ENCODE measurements at places on chromosomes 1 and 21.

DNA sequence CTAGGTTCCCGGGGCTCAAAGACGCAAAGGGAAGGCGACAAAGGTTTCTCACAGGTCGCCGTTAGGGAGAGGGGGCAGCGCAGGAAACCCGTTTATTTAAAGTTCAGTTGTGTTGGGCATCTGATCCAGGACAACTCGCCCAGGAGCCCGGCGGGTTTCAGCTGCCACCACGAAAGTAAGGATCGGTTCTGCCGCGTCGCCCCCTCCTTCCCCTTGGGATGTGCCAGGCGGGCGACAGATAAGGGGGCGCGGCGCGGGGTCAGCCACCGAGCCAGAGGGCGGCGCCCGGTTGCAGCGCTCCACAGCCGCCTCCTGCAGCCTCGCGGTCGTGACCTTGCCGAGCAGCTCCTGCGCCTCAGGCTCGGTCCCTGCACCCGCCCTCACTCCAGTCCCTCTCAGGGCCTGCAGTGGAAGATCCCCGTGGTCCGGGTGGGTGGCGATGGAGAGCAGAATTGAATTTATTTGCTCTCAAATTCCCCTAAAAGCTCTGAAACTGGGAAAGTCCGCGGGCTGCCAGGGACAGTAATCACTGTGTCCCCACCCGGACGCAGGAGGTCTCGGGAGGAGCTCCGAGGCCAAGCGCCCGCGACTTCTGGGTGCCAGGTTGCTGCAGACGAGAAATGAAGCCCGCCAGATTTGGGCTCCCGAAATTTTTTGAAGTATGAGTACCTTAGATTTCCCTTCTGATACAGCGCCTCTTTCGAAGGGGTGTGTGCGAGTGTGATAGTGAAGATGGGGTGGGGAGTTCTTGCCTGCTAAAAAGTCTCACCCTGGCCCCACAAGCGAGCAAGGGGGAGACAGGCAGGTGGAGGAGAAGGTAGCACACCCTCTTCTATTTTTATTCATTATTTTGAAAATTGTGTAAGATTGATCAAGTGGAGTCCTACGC is 28.4 kb upstream of the NFIA start:
- DNase-seq = no peak
- peak overlapping the region; percentile 86 for H3K4me3 ChIP-seq
- H3K36me3 ChIP-seq = peaks cover 5% of the 10 kb centered on the region
- peaks cover 15% of the 10 kb centered on the region for H3K27me3 ChIP-seq
- H3K27ac ChIP-seq = no peak overlapping the region
- H3K4me1 ChIP-seq = peaks cover 24% of the 10 kb centered on the region

GRCh38 chr21:42731264-42732032 is 78.0 kb downstream of the PDE9A start:
- H3K36me3 ChIP-seq = no peaks in the 10 kb centered on the region
- peaks cover 11% of the 10 kb centered on the region for H3K4me1 ChIP-seq
- no peak overlapping the region for H3K27ac ChIP-seq
- H3K27me3 ChIP-seq = peaks cover 21% of the 10 kb centered on the region

GRCh38 chr1:172818841-172819527 is 160.1 kb downstream of the FASLG start:
- H3K4me1 ChIP-seq = peaks cover 31% of the 10 kb centered on the region
- peak; percentile 28 for DNase-seq
- H3K4me3 ChIP-seq = peak overlapping the region; percentile 63
- H3K27ac ChIP-seq = peak overlapping the region; percentile 88

DNA sequence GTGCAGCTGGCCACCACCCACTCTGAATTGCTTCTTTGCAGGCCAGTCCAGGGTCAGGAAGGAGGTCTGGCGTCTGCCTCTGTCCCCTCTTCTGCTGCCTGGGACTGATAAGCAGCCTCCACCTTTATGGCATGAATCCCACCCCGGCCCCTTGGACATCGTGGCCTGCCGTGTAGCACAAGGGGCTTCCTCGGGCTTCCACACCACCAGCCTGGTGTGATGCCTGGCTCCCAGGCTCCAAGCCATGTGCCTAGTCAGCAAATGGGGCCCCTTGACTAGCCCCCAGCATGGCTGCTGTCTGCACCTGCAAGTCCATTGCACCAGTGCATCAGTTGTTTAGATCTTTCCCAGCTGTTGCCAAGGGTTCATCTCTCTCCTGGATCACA is 9.9 kb upstream of the ARF1 start:
- H3K4me1 ChIP-seq = peaks cover 13% of the 10 kb centered on the region
- DNase-seq = no peak
- no peaks in the 10 kb centered on the region for H3K27me3 ChIP-seq
- peaks cover 1% of the 10 kb centered on the region for H3K36me3 ChIP-seq

DNA sequence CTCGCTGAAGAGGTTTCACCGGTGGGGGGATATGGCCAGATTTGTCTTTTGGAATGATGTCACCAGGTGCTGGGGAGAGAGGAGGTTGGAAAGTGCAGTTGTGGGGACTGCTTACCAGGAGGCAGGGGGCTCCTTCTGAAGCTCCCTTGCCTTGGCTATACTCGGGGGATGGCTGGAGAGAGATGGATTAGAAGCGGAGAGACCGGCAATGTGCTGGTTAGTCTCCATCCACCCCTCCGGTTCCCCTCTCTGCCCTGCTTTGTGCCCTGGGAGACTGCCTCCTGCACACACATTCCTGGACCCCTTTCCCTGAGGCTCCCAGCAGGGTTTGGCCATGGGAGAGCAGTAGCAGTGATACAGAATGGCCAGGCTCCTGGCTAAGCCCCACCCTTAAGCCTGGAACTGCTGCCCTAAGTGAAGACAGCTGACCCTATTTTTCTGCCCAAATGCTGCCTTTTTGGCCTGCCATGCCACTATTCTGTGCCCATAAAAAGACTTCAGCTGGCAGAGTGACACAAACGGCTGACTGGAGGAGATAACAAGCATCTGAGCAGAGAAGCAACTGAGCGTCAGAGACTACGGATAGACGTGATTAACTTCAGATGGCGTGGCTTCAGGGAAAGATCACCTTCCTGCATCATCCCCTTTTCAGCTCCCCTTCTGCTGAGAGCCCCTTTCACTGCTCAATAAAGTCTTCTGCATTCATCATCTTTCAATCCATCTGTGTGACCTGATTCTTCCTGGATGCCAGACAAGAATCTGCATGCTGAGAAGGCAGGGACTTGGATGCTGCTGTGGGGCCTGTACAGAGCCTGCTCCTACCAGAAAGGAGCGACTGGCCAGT is 14.5 kb upstream of the VPS13D start:
- H3K4me3 ChIP-seq = no peak overlapping the region
- no peak for DNase-seq
- no peak overlapping the region for H3K27ac ChIP-seq
- peaks cover 12% of the 10 kb centered on the region for H3K4me1 ChIP-seq
- H3K36me3 ChIP-seq = peaks cover 2% of the 10 kb centered on the region
- no peaks in the 10 kb centered on the region for H3K27me3 ChIP-seq

DNA sequence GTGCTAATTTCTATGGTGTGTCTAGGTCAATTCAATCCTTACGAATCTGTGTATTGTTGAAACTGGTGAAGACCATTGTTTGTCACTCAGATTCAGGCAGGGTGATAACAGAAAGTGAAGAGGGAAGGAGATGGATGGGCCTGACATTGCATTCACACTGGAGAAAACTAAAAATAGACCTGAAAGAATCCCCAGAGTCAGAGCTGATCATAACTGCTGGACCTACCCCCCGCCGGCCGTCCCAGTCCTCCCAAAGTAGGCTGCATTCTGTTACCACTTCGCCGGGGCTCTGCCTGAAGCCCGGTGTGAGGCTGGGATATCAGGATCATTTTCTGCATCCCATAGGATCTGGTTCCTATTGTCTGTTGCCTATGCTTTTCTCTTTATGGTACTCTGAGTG is 121.1 kb downstream of the NUF2 start:
- no peak overlapping the region for H3K4me3 ChIP-seq
- no peak for DNase-seq
- no peak overlapping the region for H3K27ac ChIP-seq
- no peaks in the 10 kb centered on the region for H3K4me1 ChIP-seq

DNA sequence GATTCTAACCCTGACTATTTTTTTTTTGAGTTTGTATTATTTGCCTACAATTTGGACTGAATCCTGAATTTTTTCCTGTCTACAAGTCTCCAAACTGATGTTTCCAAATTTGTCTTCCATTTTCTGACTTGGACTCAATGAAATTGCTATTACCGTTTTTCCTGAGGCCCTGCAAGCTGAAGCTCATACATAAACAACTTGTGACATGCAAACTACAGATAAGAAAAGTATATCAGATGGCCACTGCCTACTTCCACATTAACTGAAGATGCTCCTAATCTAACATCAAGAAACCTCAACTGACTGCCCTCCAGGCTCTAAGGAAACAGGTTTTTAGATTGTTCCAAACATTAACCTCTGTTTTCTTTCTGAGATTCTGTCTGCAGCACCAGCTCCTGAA is 51.1 kb upstream of the KLHDC7A start:
- no peak overlapping the region for H3K4me3 ChIP-seq
- no peaks in the 10 kb centered on the region for H3K4me1 ChIP-seq
- peaks cover 27% of the 10 kb centered on the region for H3K27me3 ChIP-seq
- no peak for DNase-seq

- peaks cover 84% of the 10 kb centered on the region for H3K4me1 ChIP-seq
- peak overlapping the region; percentile 65 for H3K4me3 ChIP-seq
- no peaks in the 10 kb centered on the region for H3K27me3 ChIP-seq
- H3K36me3 ChIP-seq = peaks cover 21% of the 10 kb centered on the region
- peak overlapping the region; percentile 42 for H3K27ac ChIP-seq
Measured at GRCh38 chr1:26724926-26725325, 29.1 kb downstream of the ARID1A start.

DNA sequence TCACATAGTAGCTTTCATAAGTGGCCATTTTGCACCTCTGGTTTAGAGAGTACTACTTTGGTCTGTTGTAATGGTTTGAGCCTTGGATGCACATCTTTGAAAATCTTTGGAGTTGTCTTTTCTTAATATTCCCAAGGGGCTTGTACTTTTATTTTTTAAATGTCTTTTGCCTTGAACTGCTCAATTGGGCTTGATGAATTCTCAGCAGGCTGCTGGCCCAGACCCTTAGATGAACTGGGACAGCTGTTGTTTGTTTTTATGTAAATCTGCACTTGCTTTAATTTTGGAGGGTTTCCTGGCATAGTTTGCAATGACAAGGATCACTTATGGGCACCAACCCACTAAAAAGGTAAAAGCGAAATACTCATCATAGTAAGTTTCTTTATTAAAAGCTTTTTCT is 24.9 kb downstream of the NGF start:
- H3K4me1 ChIP-seq = no peaks in the 10 kb centered on the region
- H3K27ac ChIP-seq = no peak overlapping the region
- no peaks in the 10 kb centered on the region for H3K36me3 ChIP-seq

DNA sequence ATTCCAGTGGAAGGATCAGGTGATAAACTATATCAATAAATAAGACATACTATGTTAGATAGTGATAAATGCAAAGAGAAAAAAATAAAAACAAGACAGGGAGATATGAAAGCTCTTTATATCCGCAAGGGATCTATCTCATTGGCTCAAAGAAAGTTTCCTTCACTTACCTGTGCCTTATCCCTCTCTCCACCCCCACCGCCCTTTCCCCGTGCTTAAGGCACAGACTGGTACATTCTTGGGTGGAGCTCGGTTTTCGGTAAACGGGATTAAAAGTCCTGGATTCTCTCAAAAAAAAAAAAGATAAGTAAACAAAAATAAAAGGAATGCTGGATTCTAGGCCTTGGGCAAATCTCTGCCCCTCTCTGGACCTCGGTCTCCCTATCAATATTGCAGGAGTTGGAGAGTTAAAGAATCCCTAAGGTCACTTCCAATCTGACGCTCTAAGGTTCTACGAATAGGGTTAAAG is 593 bp upstream of the DNAJC16 start:
- no peaks in the 10 kb centered on the region for H3K27me3 ChIP-seq
- H3K4me1 ChIP-seq = peaks cover 47% of the 10 kb centered on the region
- peak overlapping the region; percentile 82 for H3K4me3 ChIP-seq
- H3K27ac ChIP-seq = peak overlapping the region; percentile 98
- peaks cover 15% of the 10 kb centered on the region for H3K36me3 ChIP-seq
- DNase-seq = no peak

DNA sequence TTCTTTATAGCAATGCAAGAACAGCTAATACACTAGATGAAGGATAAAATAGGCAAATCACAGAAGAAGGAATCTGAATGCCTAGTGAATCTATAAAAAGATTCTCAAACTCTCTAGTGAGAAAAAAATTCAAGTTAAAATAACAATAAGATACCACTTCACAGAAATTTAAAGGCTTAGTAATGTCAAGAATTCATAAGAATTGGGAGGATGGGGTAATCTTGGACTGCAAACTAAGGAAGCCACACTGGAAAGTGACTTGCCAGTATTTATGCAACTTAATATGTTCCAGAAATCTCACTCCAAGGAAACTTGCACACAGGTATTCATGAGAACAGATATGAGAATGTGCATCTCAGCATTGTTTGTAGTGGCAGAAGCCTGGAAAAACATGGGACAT is 38.9 kb upstream of the PRRC2C start:
- no peak for DNase-seq
- no peaks in the 10 kb centered on the region for H3K4me1 ChIP-seq
- no peak overlapping the region for H3K4me3 ChIP-seq
- no peak overlapping the region for H3K27ac ChIP-seq
- H3K27me3 ChIP-seq = no peaks in the 10 kb centered on the region
- no peaks in the 10 kb centered on the region for H3K36me3 ChIP-seq

DNA sequence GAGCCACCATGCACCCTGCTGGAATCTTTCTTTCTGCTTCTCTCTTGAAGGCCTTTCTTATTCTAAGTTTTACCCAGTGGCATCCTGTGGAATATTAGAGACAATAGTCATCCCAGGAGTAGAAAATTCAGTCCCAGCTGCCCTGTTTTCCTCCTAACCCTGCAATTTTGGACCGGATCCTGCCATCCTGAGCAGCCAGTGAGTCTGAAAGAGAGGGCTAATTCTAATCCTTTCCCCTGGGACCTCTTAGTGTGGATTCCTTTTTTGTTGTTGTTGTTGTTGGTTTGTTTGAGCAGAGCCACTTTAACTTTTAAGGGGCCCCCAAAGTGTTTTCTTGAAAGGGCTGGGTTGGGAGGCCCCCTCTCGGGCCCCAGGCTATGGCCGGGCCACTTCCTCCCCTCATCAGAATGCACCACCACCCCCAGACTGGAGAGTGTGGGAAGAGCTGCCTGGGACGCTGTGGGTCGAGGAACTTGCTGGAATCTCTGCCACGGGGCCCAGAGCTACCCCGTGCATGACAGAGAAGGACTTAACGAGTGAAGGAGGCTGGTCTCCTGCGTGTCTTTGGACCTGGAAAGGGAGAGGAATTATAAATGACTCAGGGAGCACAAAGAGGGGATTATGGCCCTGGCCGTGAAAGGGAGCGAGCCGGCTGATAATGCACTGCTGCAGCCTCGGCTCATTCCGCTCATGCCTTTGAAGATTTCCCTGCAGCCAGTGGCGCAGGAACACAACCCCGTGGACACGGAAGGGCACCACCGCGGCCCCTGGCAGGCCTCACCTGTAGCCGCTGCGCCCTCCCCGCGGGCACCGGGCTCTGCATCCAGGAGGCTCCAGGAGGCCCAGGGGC is 81.0 kb upstream of the AKT3 start:
- peaks cover 38% of the 10 kb centered on the region for H3K27me3 ChIP-seq
- DNase-seq = no peak
- no peak overlapping the region for H3K4me3 ChIP-seq
- no peak overlapping the region for H3K27ac ChIP-seq
- no peaks in the 10 kb centered on the region for H3K36me3 ChIP-seq
